ENCODE measurements at places on chromosomes 7 and 10. TPM values are rescaled to one million over a fixed set of nuclear protein-coding genes. Genes with fewer than 3 reads are reported as not detected.

The UBTD1 gene
- total RNA-seq: 35.2 TPM

The ITGA8 gene
- total RNA-seq: 2.6 TPM

The SH3PXD2A gene
- 15.8 TPM for total RNA-seq

The MRLN gene
- not detected for total RNA-seq

The MBL2 gene
- not detected for total RNA-seq

The MGAM2 gene
- not detected for total RNA-seq

The CFTR gene
- total RNA-seq: 0.09 TPM

The DNAJB9 gene
- total RNA-seq: 19.1 TPM

GRCh38 chr7:43735802-43736603, 6.7 kb upstream of the COA1 start:
- DNase-seq: peak; percentile 76

DNA sequence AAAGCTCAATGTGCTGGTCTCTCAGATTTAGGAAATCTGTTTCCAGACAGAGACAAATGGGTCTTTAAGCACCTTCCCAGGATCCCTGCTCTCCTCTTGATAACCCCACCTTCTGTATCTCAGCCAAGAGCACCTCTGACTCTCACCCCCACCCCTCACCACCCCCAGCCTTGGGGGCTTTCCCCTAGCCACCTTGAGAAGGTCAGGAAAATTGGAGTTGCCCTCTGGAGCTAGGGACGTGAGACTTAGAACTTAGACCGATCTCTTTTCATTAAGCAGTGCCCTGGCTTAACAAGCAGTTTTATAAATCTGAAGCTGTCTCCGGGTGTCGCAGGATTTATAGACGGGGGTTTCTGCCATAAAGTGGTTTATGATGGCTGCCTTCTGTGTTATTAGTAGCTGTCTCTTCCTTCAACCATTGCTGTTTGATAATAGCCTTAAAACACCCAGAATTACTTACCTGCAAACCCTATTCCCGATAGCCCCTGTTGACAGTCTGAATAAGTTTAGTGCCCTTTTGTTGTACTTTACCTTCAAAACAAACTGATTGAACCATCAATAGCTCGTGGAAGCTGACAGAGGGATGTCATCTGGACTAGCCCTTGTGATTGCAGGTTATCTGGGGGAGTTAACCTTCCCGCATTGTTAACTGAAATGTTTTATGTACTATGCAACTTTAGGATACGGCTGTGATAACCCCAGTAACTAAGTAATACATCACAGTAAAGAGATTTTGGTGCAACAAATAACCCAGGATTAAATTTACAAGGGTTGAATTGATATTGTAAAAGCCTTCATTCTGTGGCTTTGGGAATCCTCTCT, 621.5 kb downstream of the LRMDA start:
- no peak for DNase-seq

DNA sequence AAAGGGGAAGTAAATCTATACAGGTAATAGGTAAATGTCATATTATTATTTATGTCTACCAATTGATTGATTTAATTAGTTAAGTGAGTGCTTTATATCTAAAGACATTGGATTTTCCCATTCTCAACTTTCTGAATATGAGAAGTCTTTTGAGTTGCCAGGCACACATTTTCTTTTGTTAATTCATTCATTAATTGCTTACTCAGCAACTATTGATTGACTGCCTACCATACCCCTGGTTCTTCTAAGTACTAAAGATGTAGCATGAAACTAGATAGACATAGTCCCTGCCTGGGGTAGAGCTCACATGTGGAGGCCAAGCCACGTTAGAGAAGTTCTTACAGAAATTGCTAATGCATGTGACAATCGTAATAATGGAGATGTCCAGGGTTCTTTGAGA, 253.1 kb upstream of the LYZL1 start:
- DNase-seq: no peak

DNA sequence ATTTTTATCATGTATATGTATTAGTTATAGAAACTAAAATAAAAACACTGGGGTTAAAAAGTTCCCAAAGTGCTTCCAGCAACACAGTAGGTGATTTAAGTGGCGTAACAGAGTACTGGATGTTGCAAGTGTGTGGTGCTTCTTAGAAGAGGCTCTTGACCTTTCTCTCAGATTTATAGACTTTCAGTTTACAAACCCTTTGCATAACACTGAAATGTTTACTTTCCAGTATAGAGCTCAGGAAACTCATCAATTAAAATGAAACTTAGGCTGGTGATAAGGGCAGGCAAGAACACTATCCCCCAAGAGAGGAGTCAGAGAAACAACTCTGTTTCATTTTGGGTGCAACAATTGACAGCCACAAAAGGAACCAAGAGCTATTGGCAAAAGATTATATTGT, 27.5 kb upstream of the SMC3 start:
- DNase-seq: no peak

GRCh38 chr10:43217563-43218205, 49.2 kb downstream of the RASGEF1A start:
- DNase-seq: no peak

DNA sequence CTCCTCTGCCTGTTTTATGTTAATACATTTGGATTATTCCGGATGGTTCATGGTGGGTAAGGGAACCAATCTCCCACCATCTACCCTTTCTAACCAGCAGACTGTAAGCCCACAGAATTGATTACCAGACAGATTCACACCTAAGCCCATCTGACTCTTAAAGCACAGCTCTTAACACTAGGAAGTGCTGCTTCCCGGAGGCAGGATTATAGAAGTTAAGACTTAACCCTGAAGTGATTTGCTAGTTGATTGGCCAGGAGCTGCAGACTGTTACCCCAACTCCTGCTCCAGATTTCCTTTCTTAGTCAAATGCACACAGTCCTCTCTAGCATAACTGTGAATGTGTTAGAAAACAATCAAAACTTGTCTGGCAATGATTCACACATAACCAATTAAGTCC, 221.7 kb downstream of the CDK14 start:
- DNase-seq: no peak

DNA sequence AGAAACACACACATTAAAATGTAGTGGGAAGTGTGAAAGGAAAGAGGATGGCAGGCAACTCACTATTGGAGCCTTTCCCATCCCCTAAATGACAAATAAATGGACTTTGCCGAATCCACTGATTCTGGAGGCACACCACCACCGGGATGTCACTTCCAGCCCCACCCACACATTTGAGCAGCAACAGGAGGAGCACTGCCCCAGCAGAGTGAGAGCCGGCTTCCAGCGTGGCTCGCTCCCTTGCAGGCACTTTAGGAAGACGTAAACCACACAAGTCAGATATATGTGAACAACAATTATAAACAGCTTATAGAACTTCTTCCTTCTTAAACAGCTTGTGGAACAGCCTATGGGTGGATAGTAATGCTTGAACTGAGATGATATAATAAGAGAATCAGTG, 191.0 kb downstream of the DGKI start:
- DNase-seq: no peak

DNA sequence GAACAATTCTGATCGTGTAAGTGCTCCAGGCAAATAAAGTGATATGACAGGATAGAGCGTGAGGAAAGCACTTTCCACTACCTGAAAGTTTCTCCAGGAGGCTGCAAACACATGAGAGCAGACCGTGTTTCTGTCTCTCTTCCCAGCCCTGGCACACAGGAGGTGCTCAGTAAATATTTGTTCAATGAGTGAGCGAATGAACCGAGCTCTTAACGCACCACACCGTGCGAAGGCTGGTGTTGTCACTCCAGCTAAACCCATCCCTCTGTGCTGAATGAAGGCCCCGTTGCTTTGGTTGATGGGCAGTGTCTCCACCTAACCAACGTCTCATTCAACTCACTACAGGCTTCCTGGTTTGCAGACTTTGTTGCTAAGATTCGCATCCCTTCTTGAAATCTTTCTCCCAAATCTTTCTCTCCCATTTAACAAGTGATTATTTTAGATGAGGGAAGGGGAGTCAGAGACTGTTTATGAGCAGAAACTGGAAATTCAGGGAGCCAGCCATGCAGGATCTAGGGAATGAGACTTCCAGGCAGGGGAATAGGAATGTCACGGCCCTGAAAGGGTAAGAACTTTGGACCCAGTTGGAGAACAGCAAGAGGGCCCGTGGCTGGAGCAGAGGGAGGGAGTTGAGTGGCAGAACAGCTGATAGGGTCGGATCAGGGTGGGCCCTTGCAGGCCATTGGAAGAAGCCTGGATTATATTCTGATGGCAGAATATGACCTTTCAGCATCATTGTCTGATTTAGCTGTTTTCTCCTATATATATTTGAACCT, 282.6 kb downstream of the CAMK1D start:
- no peak for DNase-seq

- DNase-seq: peak; percentile 14
Observed at GRCh38 chr7:32347244-32347828, 142.8 kb downstream of the LSM5 start.

- DNase-seq: peak; percentile 23
Observed at GRCh38 chr10:30870896-30871295, 160.8 kb downstream of the ZNF438 start.

DNA sequence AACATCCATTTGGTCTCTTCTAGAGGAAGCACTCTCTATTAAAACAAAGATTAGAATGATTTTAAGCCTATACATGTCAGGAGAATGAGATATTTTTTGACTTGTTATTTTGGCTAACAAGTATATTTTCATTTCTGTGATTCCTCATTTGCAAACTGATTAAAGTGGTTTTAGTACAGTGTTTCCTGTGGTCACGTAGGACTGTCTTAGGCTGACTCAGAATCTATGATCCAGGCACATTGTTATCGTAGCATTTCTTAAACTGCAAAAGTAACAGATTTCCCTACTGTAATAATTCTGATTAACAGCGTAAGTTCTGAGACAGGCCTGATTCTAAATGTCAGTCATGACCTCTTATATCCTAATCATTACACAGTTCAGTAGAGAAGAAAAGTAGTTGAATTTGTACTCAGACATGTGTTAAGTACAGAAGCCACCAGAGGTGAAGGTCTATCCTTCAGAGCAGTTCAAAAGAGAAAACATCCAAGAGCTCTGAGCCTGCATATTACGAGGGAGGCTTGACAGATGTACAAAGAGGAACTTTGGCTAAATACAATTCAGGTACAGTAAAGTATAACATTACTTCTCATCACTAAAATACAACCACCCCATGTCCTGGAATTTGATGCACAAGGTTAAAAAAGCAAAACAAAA, 124.1 kb upstream of the TEX47 start:
- no peak for DNase-seq

DNA sequence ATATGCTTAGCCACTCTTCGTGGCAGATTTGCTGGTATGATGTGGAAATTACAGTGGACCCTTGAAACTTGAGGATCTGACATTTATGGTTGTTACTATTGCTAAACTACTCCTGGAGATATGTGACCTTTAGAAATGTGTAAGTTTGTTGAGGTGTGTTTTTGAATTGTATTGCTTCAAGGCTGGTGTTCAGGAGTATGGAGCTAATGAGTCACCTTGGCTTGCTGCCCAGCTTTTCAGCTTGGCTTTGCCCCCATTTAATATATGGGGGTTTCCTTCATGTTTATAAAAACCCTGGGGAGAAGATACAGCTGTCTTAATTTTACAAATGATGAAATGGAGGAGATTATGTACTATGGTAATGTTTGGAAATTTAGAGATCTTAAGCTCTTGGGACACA, 11.6 kb downstream of the HBP1 start:
- DNase-seq: peak; percentile 91

- DNase-seq: no peak
Observed at GRCh38 chr7:29078311-29079260, 67.8 kb downstream of the CPVL start.

DNA sequence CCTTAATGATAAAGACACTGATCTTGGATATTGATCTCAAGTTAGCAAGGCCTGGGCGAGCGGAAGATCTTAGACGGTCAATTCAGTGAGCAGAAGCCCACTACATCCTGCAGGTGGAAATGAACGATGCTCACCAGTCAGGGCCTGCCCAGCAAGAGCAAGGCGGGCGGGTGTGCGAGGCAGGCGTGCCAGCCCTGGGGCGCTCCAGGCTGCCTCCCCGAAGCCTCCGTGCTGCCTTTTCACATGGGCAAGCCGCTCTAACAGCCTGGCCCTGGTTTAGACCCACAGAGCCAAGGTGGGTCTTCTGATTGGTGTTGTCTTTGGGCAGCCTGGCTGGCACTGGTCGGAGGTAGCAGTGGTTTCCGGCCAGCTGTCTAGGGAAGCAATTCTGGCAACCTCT, 475.1 kb upstream of the FOXK1 start:
- DNase-seq: no peak

GRCh38 chr7:143360788-143361551, 1.5 kb downstream of the FAM131B start:
- no peak for DNase-seq

- peak; percentile 90 for DNase-seq
Observed at GRCh38 chr7:66627151-66627681, 1.5 kb upstream of the KCTD7 start.

- no peak for DNase-seq
Observed at GRCh38 chr10:51619365-51619764, 80.0 kb downstream of the CSTF2T start.

DNA sequence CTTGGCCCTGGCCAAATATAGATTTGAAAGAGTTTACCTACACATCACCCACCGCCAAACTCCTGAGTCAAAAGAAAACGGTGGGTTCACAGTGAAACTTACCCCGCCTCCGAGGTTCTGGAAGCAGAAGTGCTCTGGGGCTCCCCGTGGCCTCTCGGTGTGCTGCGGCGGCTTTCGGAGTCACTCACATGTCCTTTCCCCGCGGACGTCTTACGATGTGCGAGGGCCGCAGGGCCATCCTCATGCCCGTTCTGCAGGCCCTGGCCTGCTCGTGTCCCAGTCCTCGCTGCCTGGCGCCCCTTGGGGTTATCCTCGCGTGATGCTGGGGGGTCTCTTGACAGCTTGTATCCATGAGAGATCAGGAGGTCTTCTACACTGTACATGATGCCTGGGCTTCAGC, 12.0 kb downstream of the JCAD start:
- DNase-seq: no peak

DNA sequence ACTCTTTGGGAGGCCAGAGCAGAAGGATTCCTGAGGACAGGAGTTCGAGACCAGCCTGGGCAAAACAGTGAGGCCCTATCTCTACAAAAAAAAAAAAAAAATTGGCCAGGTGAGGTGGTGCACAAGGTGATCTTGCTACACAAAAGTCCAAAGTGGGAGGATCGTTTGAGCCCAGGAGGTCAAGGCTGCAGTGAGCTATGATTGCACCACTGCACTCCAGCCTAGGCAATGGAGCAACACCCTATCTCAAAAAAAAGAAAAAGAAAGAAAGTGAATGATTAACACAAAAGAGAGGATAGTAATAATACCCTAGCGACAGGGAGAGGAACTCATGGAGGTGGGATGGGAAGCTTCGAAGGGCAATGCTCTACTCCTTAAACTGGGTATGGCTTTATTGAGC, 30.4 kb downstream of the TMEM176B start:
- no peak for DNase-seq

GRCh38 chr10:124016804-124017375, 76.5 kb downstream of the CHST15 start:
- no peak for DNase-seq

GRCh38 chr7:137703291-137704010, 143.3 kb downstream of the DGKI start:
- DNase-seq: no peak

- DNase-seq: no peak
Observed at GRCh38 chr10:77253147-77253545, 384.5 kb downstream of the KCNMA1 start.

GRCh38 chr10:60569681-60570080, 180.0 kb upstream of the ANK3 start:
- peak; percentile 10 for DNase-seq

GRCh38 chr10:68007356-68007755, 67.7 kb downstream of the HERC4 start:
- peak; percentile 9 for DNase-seq

GRCh38 chr7:8440670-8441069, 7.3 kb downstream of the NXPH1 start:
- no peak for DNase-seq

- DNase-seq: no peak
Observed at GRCh38 chr10:83373671-83374070, 765.6 kb upstream of the GHITM start.

Data from fibroblast of the aortic adventitia (primary cell).